MCF 10A (cell line): ENCODE measurements at places on chromosomes 11 and 22. TPM values are rescaled to one million over a fixed set of nuclear protein-coding genes. Genes with fewer than 3 reads are reported as not detected.

- no peaks in the 10 kb centered on the region for H3K27me3 ChIP-seq
- H3K36me3 ChIP-seq, result peaks cover 27% of the 10 kb centered on the region
- H3K27ac ChIP-seq, result no peak overlapping the region
- no peak for DNase-seq
- H3K4me3 ChIP-seq, result no peak overlapping the region
- H3K4me1 ChIP-seq, result no peaks in the 10 kb centered on the region
Measured at GRCh38 chr11:68258363-68258765, 13.4 kb downstream of the C11orf24 start.

DNA sequence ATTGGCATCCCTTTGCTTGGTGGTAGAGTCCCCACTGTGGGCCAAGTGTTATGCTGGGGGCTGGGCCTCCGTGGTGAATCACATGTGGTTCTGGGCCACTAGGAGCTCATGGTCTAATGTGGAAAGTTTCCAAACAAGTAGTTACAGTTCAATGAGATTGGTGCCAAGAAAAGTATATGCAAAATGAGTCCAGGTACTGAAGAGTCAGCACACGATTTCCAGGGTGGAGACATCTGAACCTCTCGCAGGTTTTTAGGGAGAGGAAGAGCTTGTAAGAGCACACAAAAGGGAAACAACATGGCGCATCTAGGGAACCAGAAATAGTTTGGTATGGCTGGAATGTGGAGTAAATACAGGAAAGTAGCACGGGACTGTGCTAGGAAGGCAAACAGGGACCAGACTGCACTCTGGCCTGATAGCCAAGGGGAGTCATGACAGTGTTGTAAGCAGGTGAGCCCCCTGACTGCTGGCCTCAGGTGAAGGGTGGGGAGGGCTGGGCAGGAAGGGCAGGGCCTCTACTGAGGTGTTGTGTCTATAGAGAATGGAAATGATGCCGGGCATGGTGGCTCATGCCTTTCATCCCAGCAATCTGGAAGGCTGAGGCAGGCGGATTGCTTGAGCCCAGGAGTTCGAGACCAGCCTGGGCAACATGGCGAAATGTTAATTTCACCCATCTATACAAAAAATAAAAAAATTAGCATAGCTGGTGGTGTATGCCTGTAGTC is 12.6 kb downstream of the POLR2F start:
- peak; percentile 37 for DNase-seq
- no peak overlapping the region for H3K4me3 ChIP-seq
- no peaks in the 10 kb centered on the region for H3K27me3 ChIP-seq
- H3K36me3 ChIP-seq, result peaks cover 63% of the 10 kb centered on the region
- H3K27ac ChIP-seq, result peak overlapping the region; percentile 31
- peaks cover 6% of the 10 kb centered on the region for H3K4me1 ChIP-seq

DNA sequence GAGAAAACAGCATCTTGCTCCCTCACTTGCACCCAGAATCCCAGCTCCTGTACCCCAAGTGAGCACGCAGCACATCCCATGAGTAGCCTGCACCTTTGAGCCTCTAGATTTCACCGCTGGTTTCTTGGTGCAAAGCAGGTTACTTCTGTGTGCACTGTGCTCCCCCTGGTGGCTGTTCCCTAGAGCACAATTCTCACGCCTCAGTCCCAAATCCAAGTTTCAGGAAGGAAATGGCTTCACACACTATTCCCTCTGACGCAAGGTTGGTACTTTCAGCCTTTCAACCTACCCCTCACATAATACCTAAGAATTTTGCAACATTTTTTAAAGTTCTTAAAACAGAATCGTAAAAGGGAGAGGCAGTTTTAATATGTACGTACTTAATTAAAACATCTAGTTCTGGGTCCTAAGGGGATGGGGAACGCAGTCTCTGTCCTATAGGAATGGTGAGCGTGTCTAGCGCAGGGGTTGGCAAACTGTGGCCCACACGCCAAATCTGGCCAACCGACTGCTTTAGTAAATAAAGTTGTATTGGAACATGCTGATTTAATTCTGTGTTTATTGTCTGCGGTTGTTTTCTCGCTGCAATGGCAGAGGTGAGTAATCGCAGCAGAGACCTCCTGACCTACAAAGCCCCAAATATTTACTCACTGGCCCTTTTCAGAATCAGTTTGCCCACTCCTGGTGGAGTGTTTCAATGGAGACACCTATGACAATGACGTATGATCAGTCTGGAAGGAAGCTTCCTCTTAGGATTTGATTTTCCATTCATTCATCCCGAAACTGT is 27.5 kb downstream of the DHCR7 start:
- peaks cover 3% of the 10 kb centered on the region for H3K4me1 ChIP-seq
- H3K36me3 ChIP-seq, result no peaks in the 10 kb centered on the region
- DNase-seq, result peak; percentile 56
- no peak overlapping the region for H3K4me3 ChIP-seq
- H3K27ac ChIP-seq, result no peak overlapping the region

GRCh38 chr22:42816336-42816735 is 40.7 kb downstream of the ARFGAP3 start:
- peaks cover 26% of the 10 kb centered on the region for H3K36me3 ChIP-seq
- no peak overlapping the region for H3K4me3 ChIP-seq
- peaks cover 12% of the 10 kb centered on the region for H3K4me1 ChIP-seq
- H3K27me3 ChIP-seq, result no peaks in the 10 kb centered on the region
- H3K27ac ChIP-seq, result peak overlapping the region; percentile 29

DNA sequence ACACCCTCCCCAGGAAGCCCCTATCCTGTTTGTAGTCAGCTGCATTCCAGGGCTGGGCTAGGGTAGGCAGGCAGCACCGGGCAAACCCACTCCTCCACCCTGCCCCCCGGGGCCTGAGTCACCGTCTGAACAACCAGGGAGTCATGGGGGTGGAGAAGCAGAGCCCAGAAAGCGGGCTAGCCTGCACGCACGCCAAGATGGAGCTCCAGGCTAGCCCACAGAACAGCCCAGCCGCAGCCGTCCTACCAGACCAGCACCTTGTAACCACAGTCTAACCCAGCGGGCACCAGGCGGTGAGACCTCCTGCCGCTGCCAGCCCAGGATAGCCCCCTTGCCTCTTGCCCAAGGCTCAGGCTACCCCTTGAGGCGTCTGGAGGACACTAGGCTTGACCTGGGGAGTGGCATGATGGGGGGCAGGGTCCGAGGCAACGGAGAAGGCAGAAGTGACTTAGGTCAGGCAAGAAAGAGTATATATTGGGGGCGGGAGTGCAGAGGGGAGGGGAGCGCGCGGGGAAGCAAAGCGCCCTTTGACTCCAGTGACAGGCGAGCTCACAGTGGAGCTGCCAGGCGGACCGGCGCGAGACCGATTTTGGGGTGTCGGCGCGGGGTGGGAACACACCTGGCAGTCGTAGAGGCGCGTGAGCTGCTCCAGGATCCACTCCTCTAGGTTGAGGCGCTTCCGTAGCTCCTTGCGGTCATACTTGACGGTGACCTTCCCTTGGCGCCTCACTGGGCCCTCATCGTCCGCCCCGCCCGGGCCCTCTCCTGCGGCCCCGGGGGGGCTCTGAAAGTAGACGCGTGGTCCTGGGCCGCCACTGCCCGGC is 734 bp downstream of the PPP1R14B start:
- peak; percentile 97 for DNase-seq
- no peaks in the 10 kb centered on the region for H3K27me3 ChIP-seq
- peak overlapping the region; percentile 69 for H3K27ac ChIP-seq
- H3K4me3 ChIP-seq, result peak overlapping the region; percentile 93
- H3K4me1 ChIP-seq, result peaks cover 15% of the 10 kb centered on the region
- H3K36me3 ChIP-seq, result peaks cover 27% of the 10 kb centered on the region

- H3K4me3 ChIP-seq, result no peak overlapping the region
- H3K27ac ChIP-seq, result no peak overlapping the region
- H3K36me3 ChIP-seq, result peaks cover 50% of the 10 kb centered on the region
- H3K4me1 ChIP-seq, result no peaks in the 10 kb centered on the region
- DNase-seq, result no peak
- no peaks in the 10 kb centered on the region for H3K27me3 ChIP-seq
Measured at GRCh38 chr11:36196411-36196998, 92.7 kb downstream of the COMMD9 start.

DNA sequence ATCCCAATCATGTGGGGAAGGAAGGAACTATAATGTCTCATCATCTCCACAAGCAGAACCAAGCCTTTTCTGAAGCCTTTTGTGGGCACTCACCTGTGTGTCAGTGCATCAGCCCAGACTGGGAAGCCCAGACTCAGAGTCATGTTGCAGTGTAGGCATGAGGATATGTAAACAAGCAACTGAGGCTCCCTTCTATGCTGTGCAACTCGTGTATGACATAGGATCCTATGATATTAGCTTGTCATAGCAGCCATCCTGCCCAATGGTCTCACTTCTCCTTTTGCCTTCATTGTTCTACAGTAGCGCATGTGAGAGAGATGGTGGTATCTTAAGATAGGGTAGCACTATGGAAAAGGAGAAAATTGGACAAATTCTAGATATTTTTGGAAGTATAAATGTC is 103.4 kb upstream of the OLFML1 start:
- no peaks in the 10 kb centered on the region for H3K4me1 ChIP-seq
- H3K27me3 ChIP-seq, result peaks cover 18% of the 10 kb centered on the region
- H3K27ac ChIP-seq, result no peak overlapping the region
- no peaks in the 10 kb centered on the region for H3K36me3 ChIP-seq
- H3K4me3 ChIP-seq, result no peak overlapping the region

DNA sequence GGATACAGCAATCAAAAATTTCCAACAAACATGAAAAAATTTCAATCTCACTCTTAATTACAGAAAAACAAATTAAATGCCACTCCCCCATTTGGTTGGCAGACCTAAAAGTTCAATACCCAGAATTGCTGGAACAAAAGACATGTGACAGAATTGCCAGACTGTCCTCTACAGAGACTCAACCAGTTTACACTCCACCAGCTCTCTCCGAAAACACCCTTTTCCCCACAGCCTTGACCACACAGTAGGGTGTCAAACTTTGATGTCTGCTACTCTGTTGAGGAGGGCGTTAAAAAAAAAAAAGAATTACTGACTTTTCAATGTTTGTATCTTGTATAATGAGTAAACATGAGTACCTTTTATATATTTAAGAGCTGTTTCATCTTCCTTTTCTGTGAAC is 44.7 kb upstream of the YPEL1 start:
- H3K36me3 ChIP-seq, result peaks cover 36% of the 10 kb centered on the region
- H3K27ac ChIP-seq, result no peak overlapping the region
- H3K27me3 ChIP-seq, result no peaks in the 10 kb centered on the region
- H3K4me1 ChIP-seq, result peaks cover 4% of the 10 kb centered on the region

- H3K36me3 ChIP-seq, result no peaks in the 10 kb centered on the region
- DNase-seq, result no peak
- H3K4me1 ChIP-seq, result no peaks in the 10 kb centered on the region
- H3K27me3 ChIP-seq, result peaks cover 54% of the 10 kb centered on the region
Measured at GRCh38 chr11:117882311-117882905, 6.0 kb upstream of the FXYD6 start.

DNA sequence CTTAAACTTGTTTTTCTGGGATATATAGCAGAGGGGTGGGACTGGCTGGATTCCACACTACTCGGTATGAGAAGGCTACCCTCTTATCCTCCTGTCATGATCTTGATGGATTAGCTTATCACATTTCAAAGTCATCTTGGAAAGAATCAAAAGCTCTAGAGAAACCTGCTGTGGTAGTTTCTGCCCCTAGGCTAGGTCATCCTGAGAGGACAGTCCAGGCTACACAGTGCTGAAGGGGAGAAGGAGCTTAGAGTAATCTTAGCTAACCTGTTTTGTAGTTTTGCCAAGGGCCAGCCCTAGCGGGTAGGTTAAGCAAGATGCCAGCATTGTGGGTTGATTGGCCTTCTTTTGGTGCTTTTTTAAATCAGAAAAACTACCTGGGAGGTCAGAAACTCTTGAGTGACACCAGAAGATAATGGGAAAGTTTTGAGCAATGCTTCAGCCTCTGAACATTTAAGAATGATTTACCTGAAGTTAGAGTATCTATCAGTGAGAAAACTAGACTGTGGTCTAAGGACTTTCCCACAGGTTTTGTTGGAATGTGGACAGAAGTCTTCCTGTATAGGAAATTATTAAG is 21.3 kb downstream of the PIWIL4 start:
- peak; percentile 6 for DNase-seq
- peaks cover 8% of the 10 kb centered on the region for H3K4me1 ChIP-seq
- no peak overlapping the region for H3K4me3 ChIP-seq
- H3K27me3 ChIP-seq, result peaks cover 43% of the 10 kb centered on the region

GRCh38 chr22:31897842-31898805 is 46.2 kb upstream of the YWHAH start:
- DNase-seq, result no peak
- peaks cover 26% of the 10 kb centered on the region for H3K36me3 ChIP-seq
- H3K27ac ChIP-seq, result no peak overlapping the region
- no peaks in the 10 kb centered on the region for H3K4me1 ChIP-seq
- no peak overlapping the region for H3K4me3 ChIP-seq

ADAMTS15 gene
- total RNA-seq, result 0.54 and 0.70 TPM in 2 replicates

TRIM66 gene
- total RNA-seq, result 27.3 and 27.4 TPM in 2 replicates

GAL3ST1 gene
- not detected in 2 replicates for total RNA-seq

NPTXR gene
- total RNA-seq, result 0.93 and 0.96 TPM in 2 replicates

APOL4 gene
- not detected in 2 replicates for total RNA-seq

MMP7 gene
- not detected in 2 replicates for total RNA-seq

SOX6 gene
- 5.2 and 6.4 TPM in 2 replicates for total RNA-seq

C11orf21 gene
- not detected in 2 replicates for total RNA-seq

MS4A14 gene
- not detected in 2 replicates for total RNA-seq

CLDN5 gene
- total RNA-seq, result not detected in 2 replicates

PPFIBP2 gene
- total RNA-seq, result 3.5 and 4.3 TPM in 2 replicates
